A549 treated with DMSO at 1 μM for 4 hours (cell line): ENCODE measurements at places on chromosomes 2 and 18. TPM values are rescaled to one million over a fixed set of nuclear protein-coding genes. Genes with fewer than 3 reads are reported as not detected.

Gene PARD3B
- total RNA-seq: 0.61 to 1.5 TPM (median 0.83 TPM) in 5 replicates

Gene ZNF892
- total RNA-seq: 0.23 to 0.93 TPM (median 0.56 TPM) in 5 replicates

Gene KLF11
- total RNA-seq: 3.7 to 5.7 TPM (median 5.4 TPM) in 5 replicates

Gene CXCR1
- not detected in 5 replicates for total RNA-seq

Gene ATP9B
- 17.6 to 22.7 TPM (median 19.3 TPM) in 5 replicates for total RNA-seq

Gene ANKRD30BL
- total RNA-seq: not detected in 5 replicates

Gene TEX44
- total RNA-seq: not detected in 5 replicates

Gene CCDC148
- total RNA-seq: 0.13 to 0.55 TPM (median 0.38 TPM) in 5 replicates

Gene B3GNT7
- 1.1 to 2.3 TPM (median 1.6 TPM) in 5 replicates for total RNA-seq

Gene PKDCC
- total RNA-seq: 24.5 to 32.9 TPM (median 29.4 TPM) in 5 replicates

Gene CFAP65
- total RNA-seq: 0.09 to 0.19 TPM (median 0.15 TPM) in 5 replicates

Gene HOXD8
- total RNA-seq: 4.8 to 5.9 TPM (median 5.5 TPM) in 5 replicates

Gene DIPK1C
- not detected in 5 replicates for total RNA-seq

Gene COL4A4
- 0.89 to 2.7 TPM (median 1.9 TPM) in 5 replicates for total RNA-seq

Gene TTR
- total RNA-seq: 0.16 to 0.41 TPM in 2 of 5 replicates, not detected in the others

Gene FKBP7
- total RNA-seq: 9.3 to 13.2 TPM (median 10.8 TPM) in 5 replicates

Gene SH3BP4
- total RNA-seq: 33.2 to 34.7 TPM (median 33.9 TPM) in 5 replicates

Gene TPO
- total RNA-seq: 0.07 to 0.13 TPM (median 0.10 TPM) in 4 of 5 replicates, not detected in the other

Gene TMEM247
- total RNA-seq: not detected in 5 replicates

Gene SH3RF3
- 0.25 to 0.50 TPM (median 0.45 TPM) in 5 replicates for total RNA-seq

Gene RAD51AP2
- not detected in 5 replicates for total RNA-seq

Gene OXER1
- total RNA-seq: not detected in 5 replicates

Gene MARCHF4
- total RNA-seq: 58.8 to 70.6 TPM (median 63.7 TPM) in 5 replicates

Gene LIMS3
- not detected in 5 replicates for total RNA-seq

Gene CEP76
- total RNA-seq: 6.4 to 9.2 TPM (median 8.4 TPM) in 5 replicates
